ENCODE measurements at places on chromosomes 3 and 15.

- DNase-seq = no peak
These were observed 37.1 kb upstream of the HDC start for GRCh38 chr15:50302581-50302980.

DNA sequence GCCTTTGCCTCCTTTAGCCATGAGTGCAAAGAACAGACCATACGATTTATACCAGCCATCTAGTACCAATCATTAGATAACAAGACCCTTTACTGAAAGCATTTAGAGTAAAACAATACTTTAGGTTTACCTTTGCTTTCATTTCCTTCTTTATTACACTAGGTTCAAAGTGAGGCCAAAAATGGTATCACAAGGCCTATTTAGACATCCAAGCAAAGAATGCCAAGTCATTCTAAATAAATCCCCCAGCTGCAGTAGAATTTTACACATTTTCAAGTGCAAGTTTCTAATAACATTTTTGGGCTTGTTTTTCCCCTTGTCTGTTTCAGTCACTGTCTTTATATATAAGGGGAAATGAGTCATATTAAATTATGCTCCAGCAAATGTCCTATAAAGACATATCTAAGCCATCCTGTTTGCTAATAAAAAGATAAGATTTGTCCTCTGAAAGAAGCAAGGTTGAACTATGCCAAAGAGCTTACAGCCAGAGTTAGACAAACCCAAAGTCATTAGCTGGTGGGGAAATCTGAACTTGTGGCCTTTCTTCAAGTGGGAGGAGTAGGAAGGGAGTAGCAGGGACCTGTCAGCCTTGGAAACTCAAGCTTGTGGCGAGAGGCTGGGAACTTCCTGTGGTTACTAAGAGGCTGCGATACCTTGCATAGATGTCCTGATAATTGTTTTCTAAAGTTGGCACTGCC, 232.7 kb downstream of the MECOM start:
- no peak for DNase-seq

DNA sequence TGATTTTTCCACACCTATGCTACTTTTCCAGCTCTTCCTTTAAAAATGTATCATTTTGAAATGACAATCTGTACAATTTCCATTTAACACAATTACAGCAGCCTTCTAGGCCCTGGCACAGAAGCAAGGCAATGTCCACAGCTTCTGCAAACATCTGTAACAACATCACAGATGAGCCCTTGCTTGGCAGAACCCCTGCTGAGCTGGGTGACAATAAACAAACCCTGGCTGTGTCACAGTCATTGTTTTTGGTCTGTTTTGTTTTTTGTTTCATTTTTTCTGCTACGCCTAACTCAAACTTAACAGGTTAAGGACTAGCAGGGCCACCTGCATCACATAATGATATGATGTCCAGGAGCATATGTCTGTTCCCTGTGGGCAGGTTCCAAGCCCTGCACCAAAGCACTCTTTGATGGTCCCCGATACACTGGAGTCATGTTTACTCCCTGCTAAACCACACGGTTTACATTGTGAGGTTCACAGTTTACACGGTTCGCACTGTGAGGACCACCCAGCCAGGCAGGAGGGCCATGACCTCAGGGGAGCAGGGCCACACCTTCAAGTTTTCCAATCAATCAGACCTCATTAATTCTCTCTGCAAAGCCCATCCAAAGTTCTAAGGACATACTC, 186.8 kb upstream of the CHRNA7 start:
- DNase-seq = no peak

- no peak for DNase-seq
These were observed 774.3 kb downstream of the TUSC7 start for GRCh38 chr3:117483839-117484238.

DNA sequence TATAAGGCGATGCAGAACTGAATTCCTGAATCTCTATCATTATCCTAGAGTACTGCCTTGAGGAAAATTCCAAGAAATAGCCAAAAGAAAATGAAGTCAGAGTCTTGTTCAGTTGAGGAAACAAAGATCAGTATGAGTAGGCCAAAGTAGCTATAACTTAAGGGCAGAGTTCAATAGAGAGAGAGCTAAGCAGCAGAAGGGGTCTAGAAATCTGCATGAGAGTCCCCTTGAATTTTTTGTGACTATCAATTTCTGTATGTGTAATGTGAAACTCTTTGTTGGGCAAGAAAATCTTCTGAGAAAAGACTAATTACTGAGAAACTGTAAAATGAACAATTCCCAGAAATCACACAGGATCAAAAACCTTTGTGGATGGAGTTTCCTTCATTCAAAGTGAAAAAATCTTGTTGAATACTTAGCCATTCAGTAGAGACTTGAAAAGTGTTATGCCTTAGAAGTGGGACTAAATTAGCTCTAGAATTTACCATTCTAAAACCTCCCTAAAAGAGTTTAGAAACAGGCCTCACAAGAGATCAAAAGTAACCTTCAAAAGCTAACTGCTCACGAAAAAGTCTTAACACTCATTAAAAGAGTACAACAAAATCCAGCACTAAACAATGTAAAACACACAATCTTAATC, 43.1 kb upstream of the FNDC3B start:
- DNase-seq = no peak

GRCh38 chr3:188827576-188827975, 344.2 kb upstream of the TPRG1 start:
- DNase-seq = no peak

- no peak for DNase-seq
These were observed 218.3 kb upstream of the CFAP20DC start for GRCh38 chr3:59268170-59268569.

GRCh38 chr15:78265752-78266224, 1.4 kb downstream of the DNAJA4 start:
- no peak for DNase-seq

DNA sequence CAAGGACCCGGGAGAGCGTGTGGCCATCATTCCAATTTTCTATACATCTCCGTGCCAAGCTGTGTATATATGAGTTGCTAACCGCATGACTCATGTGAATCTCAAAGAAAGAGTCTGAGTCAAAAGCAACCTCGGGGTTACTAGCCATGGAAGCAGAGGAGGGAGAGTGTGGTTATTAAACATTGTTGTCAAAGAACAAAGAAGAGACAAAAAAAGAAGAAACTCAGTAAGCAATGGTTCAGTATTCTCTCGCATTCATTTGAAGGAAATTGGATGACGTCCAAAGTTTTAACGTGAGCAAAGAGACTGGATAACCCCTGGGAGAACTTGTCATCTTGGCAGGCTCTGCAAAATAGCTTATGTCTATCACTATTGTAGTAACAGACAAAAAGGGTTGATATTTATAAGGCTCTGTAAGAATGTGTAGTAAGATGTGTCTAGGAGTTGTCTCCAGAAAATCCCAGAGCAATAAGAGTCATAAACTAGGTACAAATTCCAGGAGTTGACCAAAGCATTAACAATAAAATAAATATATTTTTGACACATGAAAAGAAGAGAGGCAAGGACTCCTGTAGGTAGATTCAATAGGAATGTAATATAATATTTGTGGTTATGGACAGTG, 52.8 kb upstream of the GRM7 start:
- DNase-seq = no peak

- DNase-seq = no peak
These were observed 556 bp downstream of the USP19 start for GRCh38 chr3:49120096-49120437.

DNA sequence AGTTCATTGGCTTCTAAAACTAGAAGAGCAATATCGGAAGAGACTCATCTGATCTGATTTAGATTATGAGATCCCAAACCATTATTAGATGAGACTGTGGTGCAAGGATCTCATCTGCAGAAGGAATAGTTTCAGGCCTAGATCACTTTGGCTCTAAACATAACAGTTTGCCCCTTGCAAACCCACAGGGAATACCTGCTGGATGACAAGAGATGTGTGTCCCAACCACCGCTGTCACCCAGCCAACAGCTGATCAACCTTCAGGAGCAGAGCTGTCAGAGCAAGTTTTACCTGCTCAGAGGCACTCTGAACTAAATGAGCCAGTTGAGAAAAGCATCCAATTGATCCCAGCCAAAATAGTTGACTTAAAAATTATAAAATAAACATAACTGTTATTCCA, 64.0 kb upstream of the ST3GAL6 start:
- no peak for DNase-seq

DNA sequence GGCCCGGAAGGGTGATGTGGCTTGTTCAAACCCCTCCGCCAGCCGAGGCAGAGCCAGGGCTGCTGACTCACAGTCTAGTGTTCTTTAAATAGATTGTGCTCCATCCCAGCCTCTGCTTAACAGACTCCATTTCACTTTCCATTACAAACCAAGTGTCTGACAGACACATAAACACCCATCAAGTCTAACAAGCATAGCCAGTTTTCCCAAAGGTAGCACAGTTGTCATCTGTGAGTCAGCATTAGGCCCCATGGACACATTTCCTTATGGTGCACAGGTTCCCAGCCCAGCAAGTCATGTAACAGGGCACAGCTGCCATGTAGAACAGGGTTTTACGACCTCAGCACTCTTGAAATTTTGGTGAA, 109.9 kb upstream of the RAP2B start:
- DNase-seq = no peak

DNA sequence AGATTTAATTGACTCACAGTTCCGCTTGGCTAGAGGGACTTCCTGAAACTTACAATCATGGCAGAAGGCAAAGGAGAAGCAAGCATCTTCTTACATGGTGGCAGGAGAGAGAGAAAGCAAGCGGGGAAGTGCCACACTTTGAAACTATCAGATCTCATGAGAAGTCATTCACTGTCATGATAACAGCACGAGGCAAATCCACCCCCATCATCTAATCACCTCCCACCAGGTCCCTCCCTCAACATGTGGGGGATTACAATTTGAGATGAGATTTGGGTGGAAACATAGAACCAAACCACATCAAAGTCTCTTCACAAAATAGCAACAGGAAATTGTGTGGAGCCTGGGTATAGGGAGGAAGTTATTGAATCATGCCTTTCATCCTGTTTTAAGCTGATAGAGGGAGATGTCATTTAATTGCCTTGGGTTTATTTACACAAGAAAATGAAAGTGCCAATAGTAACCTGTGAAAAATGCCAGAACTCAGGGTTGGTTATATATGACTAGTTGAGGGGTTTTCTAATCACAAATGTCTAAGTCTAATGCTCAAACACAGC, 624.8 kb upstream of the LMCD1 start:
- DNase-seq = no peak

- DNase-seq = no peak
These were observed 44.7 kb upstream of the RAD18 start for GRCh38 chr3:9007928-9008327.

- peak; percentile 87 for DNase-seq
These were observed at the start of gene HDGFL3 for GRCh38 chr15:83207660-83208366. Gene HDGFL3 (minus strand): TSS chr15:83207823. CDS start chr15:83207414, 409 bp downstream.

DNA sequence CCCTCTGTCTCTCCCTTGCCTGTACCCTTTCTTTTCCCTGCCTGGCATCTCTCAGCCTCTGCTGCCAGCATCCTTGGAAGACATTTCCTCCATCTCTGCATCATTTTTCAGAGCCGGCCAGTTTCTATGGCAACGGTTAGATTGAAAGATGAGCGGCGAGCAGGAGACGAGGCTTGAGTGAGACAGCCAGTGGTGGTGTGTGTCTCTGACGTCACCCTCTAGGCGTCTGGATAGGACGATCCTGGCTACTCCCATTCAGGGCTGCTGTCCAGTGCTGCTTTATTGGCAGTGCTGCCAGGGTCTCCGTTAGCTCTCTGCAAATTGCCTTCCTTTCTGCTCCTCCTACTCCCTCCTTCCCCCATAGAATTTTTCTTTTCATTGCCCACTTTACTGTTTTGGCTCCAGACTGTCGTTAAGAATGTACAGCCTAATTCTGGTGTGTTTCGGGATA, 57.9 kb downstream of the TRAK1 start:
- DNase-seq = peak; percentile 86

- no peak for DNase-seq
These were observed 54.3 kb downstream of the LMCD1 start for GRCh38 chr3:8555725-8556472.

- DNase-seq = no peak
These were observed 155.6 kb downstream of the STXBP5L start for GRCh38 chr3:121063628-121064027.

DNA sequence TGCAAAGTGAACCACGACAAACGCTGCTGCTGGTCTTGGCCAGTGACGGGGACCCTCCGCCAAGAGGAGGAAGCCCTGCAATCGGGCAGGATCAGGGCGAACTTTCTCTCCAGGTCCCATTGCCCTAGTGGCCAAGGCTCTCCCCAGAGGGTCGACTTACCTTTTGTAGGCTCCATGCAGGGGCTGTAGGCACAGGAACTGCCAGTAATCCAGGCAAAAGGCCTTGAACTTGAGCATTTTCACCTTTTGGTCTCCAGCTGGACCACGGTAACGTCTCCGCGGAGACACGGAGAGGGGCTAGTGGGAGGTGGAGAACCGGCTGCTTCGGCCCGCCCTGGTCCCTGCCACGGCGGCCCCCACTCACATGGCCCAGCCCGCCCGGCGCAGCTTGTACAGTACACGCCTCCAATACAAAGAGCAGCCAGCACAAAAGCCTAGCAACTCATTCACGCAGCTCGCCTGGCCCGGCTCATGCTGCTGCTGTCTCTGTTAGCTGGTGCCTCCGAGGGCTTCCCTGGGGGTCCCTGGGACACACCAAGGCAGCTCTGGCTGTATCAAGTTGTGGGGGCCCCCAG, 31.0 kb downstream of the IQSEC1 start:
- DNase-seq = no peak

GRCh38 chr3:156705761-156706616, 31.6 kb downstream of the TIPARP start:
- no peak for DNase-seq

DNA sequence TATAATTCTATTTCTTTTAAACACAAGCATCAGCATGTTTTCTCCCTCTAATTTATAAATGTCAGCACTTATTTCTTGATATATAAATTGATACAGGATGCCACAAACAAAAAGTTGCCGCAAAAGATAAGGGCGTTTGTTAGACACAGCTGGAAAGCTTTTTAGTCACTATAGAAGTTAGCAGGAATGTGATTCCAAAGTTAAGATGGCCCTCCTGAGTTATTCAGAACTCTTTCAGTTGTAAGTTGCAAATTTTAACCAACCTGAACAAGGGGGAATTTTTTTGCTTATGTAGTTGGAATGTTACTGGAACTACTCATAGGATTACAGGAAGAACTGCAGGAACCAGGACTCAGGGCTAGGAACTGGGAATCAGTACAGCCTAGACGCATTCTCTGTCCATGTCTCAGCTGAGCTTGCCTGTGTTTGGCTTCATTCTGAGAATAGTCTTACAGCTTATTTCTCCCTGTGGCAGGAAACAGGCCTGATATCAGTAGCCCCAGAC, 166.3 kb downstream of the VGLL4 start:
- no peak for DNase-seq

- no peak for DNase-seq
These were observed 130.1 kb upstream of the SOX2 start for GRCh38 chr3:181581656-181582055.

Measured in ecto neural progenitor cell (in vitro differentiated cells).